ENCODE measurements at places on chromosomes 16 and 17.

GRCh38 chr17:56113486-56113885 lies 39.8 kb upstream of the ANKFN1 start:
- no peak for DNase-seq

DNA sequence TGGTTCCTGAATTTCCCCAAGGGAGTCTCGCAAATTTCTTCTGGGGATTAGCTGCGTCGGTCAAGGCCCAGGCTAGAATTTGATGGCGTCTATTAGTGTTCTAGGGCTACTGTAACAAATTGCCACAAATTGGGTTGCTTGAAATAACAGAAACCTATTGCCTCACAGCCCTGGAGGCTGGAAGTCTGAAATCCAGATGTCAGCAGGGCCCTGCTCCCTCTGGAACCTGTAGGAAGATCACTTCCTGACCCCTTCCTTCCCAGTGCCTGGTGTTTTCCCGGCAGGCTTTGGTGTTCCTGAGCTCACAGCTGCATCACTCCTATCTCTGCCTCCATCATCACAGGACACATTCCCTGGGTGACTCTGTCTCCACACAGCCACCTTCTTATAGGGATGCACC lies 24.4 kb downstream of the DHRS7C start:
- DNase-seq = no peak

DNA sequence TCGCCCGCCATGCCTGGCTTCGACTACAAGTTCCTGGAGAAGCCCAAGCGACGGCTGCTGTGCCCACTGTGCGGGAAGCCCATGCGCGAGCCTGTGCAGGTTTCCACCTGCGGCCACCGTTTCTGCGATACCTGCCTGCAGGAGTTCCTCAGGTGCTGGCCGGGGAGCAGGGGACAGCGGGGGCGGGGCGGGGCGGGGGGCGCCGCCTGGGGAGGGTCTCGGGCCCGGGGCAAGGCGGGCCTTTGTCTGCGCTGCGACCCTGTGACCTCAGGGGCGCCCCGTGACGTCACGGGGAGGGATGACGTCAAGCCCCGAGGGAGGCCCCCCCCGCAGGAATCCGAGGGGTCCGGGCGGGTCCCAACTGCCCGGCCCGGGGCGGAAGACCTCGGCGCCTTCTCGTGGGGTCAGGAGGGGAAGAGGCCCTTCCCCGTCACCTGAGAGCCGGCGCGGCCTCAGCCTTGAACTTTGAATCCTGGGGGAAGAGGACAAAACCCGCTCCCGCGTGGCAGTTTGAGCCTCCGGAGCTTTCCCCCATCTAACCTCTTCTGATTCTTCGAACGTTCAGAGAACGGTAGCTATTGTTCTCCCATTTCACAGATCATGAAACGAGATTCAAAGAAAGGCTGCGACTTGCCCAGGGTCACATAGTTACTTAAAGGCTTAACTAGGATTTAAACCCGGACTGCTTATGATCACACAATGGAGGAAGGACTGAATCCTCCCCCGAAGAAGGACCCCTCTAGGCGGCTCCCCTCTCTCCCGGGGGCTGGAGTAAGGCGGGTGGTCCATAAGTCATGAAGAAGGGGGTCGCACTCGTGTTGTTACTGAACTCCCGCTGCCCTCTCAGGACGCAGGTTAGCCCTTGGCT lies 527 bp downstream of the TRAF4 start:
- DNase-seq = peak; percentile 90

DNA sequence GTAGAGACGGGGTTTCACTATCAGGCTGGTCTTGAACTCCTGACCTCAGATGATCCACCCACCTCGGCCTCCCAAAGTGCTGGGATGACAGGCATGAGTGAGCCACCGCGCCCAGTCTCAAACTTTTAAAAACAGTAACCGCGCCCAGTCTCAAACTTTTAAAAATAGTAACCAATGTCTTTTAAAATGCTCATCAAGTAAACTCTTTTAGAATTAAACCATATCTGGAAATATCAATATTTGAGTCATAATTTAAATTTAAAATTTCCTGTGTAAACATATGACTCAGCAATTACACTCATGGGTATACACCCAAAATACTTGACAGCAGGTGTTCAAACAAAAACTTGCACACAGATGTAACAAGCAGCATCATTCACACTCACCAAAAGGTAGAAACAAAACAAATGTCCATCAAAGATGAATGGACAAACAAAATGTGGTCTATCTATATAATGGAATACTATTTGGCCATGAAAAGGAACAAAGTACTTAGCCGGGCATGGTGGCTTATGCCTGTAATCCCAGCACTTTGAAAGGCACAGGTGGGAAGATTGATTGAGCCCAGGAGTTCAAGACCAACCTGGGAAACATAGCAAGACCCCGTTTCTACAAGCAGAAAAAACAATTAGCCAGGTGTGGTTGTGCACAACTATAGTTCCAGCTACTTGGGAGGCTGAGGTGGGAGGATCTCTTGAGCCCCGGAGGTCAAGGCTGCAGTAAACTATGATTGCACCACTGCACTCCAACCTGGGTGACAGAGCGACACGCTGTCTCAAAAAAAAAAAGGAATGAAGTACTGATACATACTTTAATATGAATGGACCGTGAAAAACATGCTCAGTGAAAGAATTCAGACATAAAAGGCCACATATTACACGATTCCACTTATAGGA lies 20.2 kb downstream of the ENPP7 start:
- DNase-seq = no peak

DNA sequence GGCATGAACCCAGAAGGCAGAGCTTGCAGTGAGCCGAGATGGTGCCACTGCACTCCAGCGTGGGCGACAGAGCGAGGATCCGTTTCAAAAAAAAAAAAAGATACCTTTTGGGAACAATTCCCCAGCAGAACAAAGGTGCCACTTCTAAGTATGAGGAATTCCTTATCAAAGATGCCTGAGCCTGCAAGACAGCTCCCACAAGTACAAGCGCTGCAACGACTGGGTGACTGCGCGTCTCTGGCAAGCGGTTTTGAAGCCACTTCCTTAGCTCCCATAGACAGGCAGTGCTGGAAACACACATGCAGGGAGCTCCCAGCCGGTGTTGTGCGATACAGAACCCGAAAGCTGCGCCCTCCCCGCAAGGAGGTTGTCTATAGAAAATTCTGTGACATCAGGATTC lies 60.5 kb downstream of the ADCY9 start:
- no peak for DNase-seq

DNA sequence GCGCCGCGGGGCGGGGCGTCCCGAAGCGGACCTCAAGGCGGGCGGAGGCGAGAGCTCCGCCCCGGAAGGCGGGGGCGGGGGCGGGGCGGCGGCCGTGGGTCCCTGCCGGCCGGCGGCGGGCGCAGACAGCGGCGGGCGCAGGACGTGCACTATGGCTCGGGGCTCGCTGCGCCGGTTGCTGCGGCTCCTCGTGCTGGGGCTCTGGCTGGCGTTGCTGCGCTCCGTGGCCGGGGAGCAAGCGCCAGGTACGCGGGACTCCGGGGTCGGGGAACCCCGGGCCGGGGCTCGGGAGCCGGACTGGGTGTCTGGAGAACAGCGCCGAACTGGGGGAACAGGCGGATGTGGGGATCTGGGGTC lies at the start of gene TNFRSF12A:
Gene TNFRSF12A (plus strand): TSS at position 122 of the 357 bp plus-strand sequence. CDS start 30 bp downstream, at position 152.
- DNase-seq = peak; percentile 91

DNA sequence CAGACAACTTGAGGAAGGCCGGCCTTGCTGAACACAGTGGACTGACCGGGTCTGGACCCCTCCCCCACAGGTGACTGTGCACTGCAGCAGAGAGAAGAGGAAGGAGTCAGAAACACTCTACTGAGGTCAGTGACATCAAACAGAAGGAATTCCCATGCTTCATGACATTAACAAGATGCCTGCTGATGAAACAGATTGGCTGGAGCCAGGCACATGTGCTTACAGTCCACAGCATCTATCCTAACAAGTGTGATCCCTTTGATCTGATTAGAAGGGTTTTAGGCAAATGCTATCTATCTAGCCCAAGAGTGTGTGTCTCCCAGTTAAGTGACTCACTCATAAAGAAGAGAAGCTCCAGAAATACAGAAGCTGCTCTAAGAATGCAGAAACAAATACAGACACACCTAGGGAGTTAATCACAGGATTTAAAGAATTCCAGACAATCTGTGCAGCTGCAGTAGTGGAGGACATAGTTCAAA lies 90.2 kb downstream of the SYCE1L start:
- DNase-seq = no peak

DNA sequence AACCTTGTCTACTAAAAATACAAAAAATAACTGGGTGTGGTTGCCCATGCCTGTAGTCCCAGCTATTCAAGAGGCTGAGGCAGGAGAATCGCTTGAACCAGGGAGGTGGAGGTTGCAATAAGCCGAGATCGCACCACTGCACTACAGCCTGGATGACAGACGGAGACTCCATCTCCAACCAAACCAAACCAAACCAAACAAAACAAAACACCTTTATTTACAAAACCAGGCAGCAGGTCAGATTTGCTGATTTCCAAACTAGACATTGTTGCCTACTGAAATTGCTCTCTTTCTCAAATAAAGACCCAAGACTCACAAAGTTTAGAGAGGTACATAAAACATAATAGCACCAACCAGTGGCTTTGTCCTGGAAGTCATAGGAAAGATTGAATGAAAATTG lies 5.7 kb upstream of the TMEM238L start:
- DNase-seq = no peak

- no peak for DNase-seq
Measured at GRCh38 chr17:82457073-82457928, 1.2 kb upstream of the NARF start.

DNA sequence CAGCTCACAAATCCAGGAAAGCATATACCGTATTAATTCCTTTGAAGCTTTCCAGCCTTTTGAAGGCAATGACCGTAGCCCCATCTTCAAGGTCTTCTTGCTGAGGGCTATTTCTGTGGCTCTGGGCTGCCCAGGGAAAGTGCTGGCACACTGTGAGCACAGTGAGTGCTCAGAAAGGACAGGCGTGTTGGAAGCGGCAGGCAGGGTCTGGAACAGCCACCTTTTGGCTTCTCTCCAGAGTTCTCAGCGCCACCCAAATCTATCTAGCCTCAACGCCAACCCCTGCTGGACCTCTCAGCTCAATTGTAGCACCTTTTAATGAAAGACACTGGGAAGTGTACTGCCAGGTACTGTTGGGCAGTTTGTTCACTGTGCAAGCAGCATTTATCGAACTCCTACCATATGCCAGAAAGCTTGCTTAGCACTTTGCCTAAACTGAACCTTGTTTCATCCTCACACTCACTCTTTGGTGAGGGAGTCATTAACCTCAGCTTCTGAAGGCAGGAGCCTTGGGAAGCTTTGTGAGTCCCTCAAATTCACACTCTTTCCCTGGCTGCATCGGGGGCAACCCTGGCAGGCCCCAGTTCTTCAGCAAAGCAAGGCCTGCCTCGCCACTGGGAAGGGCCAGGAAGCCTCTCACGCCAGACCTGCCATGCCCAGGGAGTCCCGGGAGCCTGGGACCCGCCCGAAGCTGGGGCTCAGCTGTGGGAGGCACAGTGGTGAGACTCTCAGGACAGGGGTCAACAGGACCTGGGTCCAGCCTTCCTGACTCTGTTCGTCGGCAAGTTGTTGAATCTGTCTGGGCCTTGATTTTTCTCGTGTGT lies 13.5 kb upstream of the CIBAR2 start:
- no peak for DNase-seq

DNA sequence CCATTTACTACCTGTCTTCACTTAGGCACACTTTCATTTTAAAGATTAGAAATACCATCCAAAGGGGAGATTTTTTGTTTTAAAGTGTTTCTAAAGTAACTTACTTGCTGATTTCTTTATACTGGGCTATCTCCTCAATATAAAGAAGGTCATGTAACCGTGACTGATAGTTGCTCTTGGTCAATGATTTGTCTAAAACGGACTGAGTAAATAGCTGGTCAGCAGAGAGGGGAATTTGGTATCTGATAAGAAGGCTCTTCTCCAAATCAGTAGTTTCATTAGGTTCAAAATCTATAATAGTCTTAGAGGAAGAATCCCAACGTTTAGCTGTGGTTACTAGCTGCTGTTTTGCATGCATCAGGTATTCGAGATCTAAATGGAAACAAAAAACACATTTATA lies 66.4 kb downstream of the HELZ start:
- no peak for DNase-seq

DNA sequence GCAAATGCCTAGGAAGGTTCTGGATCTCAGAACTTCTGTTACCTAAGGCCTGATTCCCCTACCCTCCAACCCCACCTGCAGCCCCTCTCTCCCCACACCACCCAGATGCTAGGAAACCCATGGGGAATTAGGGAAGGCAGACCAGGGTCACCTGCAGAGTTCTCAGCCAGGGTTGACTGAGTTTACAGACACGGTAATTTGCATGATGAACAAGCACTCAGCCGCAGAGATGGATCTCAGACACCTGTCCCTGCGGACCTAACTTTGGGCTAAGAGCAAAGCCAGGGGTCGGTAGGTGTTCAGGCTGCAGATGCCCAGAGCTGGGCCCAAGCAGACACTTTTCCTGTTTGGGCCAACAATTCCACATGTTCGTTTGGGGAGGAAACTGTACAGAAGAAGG lies 2.9 kb downstream of the ABI3 start:
- DNase-seq = no peak

Data from frontal cortex (tissue), 4 donors.